CD4-positive, alpha-beta T cell treated with Interleukin-15 for 4 hours (primary cell): ENCODE measurements at places on chromosomes 7 and 10.

DNA sequence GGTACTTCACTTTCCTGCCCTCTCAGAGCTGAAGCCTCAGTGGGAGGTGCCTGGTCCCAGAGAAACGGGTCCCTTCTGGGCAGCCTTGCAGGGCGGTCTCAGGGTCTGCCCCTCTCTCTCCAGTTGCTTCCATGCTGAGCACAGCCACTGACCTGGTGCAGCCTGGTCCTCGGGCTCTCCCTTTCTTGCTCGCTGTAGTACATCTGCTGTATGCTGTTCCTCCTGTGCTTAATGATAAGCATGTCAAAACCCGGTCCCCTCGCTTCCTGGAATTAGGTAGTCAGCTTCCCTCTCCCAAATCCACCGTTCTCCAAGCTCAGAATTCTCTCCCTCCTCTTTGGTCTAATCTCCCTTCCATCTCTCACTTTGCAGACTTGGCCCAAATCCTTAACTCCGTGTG, 11.0 kb upstream of the HPS1 start:
- DNase-seq: no peak

DNA sequence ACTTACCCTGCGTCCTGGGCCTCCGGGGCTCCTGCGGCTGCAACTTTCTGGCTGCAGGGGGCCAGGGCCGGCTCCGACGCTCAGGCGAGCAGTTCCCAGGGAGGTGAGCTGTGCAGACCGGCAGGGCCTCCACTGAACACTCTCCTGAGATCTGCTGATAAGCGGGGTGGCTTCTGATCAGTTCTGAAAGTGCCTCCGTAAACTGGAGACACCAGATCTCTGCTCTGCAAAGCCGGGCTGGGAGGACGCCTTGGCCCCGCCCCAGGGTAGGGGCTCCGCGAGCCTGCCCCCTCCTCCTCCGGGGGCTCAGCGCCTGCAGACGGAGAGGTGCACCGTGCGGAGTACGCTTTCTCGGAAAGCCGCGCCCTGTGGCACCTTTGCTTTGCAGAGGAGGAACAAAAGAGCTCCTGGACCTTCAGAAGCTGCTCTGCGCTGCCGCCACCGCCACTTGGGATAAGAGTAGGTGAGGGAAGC, 141.3 kb upstream of the VKORC1L1 start:
- DNase-seq: no peak

- no peak for DNase-seq
Observed at GRCh38 chr7:134438946-134439345, 20.0 kb downstream of the AKR1B1 start.

GRCh38 chr7:128231021-128231420, 10.1 kb upstream of the LEP start:
- DNase-seq: no peak

- no peak for DNase-seq
Observed at GRCh38 chr10:103850572-103850895, 4.8 kb downstream of the SH3PXD2A start.

DNA sequence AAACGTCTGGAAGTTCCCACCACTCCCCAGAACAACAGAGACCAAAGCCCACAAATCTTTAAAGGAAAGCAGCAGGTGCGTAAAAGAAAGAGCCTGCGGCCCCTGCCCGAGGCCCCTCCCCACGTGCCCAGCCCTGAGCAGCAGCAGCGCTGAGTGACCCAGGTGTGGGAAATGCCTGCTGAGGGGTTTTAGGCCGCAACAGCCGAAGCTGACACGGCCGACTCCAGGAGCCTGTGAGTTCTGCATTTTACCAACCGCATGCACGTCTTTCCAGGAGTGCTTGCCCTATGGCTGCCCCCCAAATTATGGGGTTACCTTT, 1.6 kb upstream of the KNDC1 start:
- DNase-seq: no peak

DNA sequence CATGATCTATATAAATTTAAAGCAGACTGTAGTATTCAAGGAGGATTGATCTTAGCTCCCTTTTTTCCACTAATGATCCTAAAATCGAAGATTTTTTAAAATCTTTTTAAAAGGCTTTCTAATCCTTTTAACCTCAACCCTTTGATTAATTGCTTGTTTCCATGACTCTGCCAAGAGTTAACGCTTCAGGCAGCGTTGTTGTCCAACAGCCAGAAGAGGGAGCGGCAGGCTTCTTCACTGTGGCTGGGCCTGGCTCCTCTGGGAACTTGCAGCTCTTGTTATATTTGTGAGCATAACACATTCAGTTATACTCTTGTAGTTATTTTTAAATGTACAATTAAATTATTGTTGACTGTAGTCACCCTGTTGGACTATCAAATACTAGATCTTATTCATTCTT, 26.3 kb downstream of the CRCP start:
- no peak for DNase-seq

GRCh38 chr10:61791216-61791615, 110.3 kb upstream of the ARID5B start:
- DNase-seq: no peak

GRCh38 chr7:151568956-151569940, 49.6 kb upstream of the RHEB start:
- DNase-seq: no peak

DNA sequence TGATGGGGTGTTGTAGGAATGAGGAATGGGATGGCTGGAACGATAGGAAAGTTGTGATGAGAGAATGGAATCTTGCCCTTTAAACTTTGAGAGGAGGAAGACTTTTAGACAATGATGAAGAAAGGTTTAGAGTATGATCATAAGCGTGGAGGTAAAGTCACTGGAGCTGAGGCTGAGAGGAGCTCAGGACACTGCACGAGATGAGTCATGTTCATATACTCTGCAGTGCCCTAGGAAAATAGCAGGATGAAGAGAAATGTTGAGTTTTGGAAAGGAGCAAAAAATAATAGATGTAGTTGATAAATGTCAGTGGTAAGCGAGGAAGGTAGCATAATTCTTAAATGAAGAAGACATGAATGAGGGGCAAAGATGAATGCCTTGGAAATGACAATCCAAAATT, 28.3 kb upstream of the CUL1 start:
- DNase-seq: no peak

DNA sequence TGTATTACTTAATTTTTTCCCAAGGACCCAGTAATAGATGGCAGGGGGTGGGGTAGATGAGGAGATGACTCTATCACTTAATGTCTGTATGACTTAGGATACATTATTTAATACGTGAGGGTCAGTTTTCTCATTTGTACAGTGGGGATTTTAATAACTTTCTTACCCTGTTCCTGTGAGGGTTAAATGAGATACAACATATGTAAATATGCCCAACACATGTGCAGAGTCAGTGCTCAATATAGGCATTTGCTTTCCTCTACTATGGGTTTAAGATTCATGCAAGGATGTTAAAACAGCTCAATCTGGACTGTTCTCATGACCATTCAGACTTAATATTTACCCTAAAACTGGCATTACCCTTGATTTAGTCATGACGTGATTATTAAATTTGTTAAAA, 31.2 kb downstream of the ST7 start:
- no peak for DNase-seq

- DNase-seq: no peak
Observed at GRCh38 chr7:216360-217300, 24.3 kb downstream of the FAM20C start.

GRCh38 chr7:151125846-151126481, 39.7 kb downstream of the AGAP3 start:
- no peak for DNase-seq

DNA sequence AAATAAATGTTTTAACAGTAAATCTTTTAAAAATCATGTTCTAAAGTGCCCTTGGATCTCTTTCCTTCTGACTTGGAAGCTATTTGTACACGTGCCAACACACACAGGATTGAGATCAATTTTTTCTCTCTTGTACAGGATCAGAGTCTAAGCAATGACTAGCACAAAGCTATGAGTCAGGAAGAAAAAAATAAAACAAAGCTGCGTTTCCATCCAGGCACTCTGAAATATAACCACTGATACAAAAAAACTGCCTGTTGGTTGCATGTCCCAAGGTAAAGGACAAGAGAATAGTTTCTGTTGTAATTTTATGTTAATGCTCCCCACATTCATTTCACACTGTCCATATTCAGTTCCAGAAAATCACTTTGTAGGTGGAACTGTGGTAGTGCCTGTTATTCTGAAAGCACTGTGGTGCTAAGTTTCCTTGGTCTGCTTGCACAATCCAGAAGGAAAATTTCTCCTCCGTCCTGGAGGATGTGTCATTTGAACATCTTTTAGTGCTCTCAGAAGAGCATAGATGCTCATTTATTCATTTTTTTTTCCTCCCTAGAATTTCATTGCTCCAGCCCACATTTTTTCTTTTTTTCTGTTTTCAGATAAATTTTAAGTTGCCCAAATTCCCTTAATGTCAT, 113.4 kb downstream of the PLXDC2 start:
- DNase-seq: no peak
